Endothelial cell of coronary artery (primary cell): ENCODE measurements at places on chromosomes 16 and 17. TPM values are rescaled to one million over a fixed set of nuclear protein-coding genes. Genes with fewer than 3 reads are reported as not detected.

RDM1 gene
- 0.19 and 0.36 TPM in 2 replicates for total RNA-seq

CCL2 gene
- total RNA-seq: 50.9 and 78.8 TPM in 2 replicates

STARD3 gene
- 20.1 and 26.4 TPM in 2 replicates for total RNA-seq

AIPL1 gene
- total RNA-seq: not detected in 2 replicates

KRT31 gene
- total RNA-seq: not detected in 2 replicates

WBP2 gene
- 15.9 and 17.6 TPM in 2 replicates for total RNA-seq

CMTM1 gene
- 2.4 and 2.5 TPM in 2 replicates for total RNA-seq

CES5A gene
- total RNA-seq: not detected in 2 replicates

CACNG1 gene
- not detected in 2 replicates for total RNA-seq

CRHR1 gene
- not detected in 2 replicates for total RNA-seq

AANAT gene
- not detected in 2 replicates for total RNA-seq

ADPRM gene
- total RNA-seq: 9.4 and 13.0 TPM in 2 replicates

ADAD2 gene
- total RNA-seq: under 0.01 and 0.18 TPM in 2 replicates

UNC45B gene
- not detected in 2 replicates for total RNA-seq

CD300E gene
- total RNA-seq: not detected in 2 replicates

KRTAP4-4 gene
- not detected in 2 replicates for total RNA-seq

MRM3 gene
- total RNA-seq: 30.3 and 34.0 TPM in 2 replicates

SBK1 gene
- total RNA-seq: 0.09 TPM in 2 replicates

NPIPB13 gene
- total RNA-seq: 0.94 and 1.3 TPM in 2 replicates

NSMCE1 gene
- total RNA-seq: 50.3 and 82.5 TPM in 2 replicates

CDH11 gene
- 91.9 and 246 TPM in 2 replicates for total RNA-seq

EPN3 gene
- under 0.01 and 0.09 TPM in 2 replicates for total RNA-seq

LRRC75A gene
- total RNA-seq: 1.5 and 2.0 TPM in 2 replicates

EFCAB5 gene
- 0.27 and 0.28 TPM in 2 replicates for total RNA-seq

TMEM219 gene
- total RNA-seq: 61.0 and 61.1 TPM in 2 replicates
